Progenitor cell of endocrine pancreas (in vitro differentiated cells): ENCODE measurements at places on chromosomes 1 and 21.

- no peak overlapping the region for H3K4me3 ChIP-seq
- H3K4me1 ChIP-seq: no peaks in the 10 kb centered on the region
- H3K27me3 ChIP-seq: no peaks in the 10 kb centered on the region
- no peak overlapping the region for H3K27ac ChIP-seq
- H3K36me3 ChIP-seq: no peaks in the 10 kb centered on the region
These were observed 366.9 kb downstream of the DPYD start for GRCh38 chr1:97553971-97554370.

GRCh38 chr1:29259802-29260441 lies 23.6 kb downstream of the PTPRU start:
- peaks cover 6% of the 10 kb centered on the region for H3K27me3 ChIP-seq
- H3K4me3 ChIP-seq: peak overlapping the region; percentile 66
- no peak for DNase-seq
- H3K27ac ChIP-seq: no peak overlapping the region
- peaks cover 19% of the 10 kb centered on the region for H3K36me3 ChIP-seq

DNA sequence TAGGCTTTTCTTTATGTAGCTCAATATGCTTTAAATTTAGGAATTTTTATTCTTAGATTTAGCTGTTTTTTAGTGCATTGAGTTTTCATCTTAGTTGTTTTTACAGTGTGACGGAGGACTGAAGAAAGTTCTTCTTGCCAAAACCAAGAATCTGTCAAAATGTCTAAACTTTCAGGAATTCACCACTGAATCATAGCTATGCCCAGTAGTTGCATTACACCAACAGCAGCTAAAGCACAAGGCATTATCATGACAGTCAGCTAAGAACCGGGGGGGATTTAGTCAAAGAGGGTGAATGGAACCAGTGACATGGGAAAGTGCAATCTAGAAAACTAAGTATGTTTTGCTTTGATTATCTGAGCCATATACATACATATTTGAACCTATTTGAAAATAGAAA lies 6.5 kb upstream of the C1orf146 start:
- H3K27me3 ChIP-seq: no peaks in the 10 kb centered on the region
- no peak overlapping the region for H3K27ac ChIP-seq
- no peak overlapping the region for H3K4me3 ChIP-seq
- no peak for DNase-seq
- no peaks in the 10 kb centered on the region for H3K36me3 ChIP-seq
- H3K4me1 ChIP-seq: no peaks in the 10 kb centered on the region

- no peak overlapping the region for H3K4me3 ChIP-seq
- H3K36me3 ChIP-seq: no peaks in the 10 kb centered on the region
- no peak for DNase-seq
- H3K4me1 ChIP-seq: peaks cover 32% of the 10 kb centered on the region
These were observed 5.7 kb downstream of the BCAR3 start for GRCh38 chr1:93675931-93676330.

DNA sequence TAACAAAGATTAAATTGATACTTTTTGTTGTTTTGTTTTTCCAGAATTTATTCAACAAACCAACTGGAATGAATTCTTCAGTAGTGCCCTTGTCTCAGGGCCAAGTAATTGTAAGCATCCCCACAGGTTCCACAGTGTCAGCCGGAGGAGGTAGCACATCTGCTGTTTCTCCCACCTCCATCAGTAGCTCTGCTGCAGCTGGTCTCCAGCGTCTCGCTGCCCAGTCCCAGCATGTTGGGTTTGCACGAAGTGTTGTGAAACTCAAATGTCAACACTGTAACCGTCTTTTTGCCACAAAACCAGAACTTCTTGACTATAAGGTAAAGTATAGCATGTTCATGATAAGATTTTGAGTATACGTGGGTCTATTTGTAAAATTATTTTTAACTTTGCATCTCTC lies 118.5 kb downstream of the ZMYM4 start:
- H3K27me3 ChIP-seq: no peaks in the 10 kb centered on the region
- H3K4me3 ChIP-seq: no peak overlapping the region
- no peak for DNase-seq
- peak overlapping the region; percentile 35 for H3K27ac ChIP-seq
- H3K4me1 ChIP-seq: peaks cover 18% of the 10 kb centered on the region
- peaks cover 30% of the 10 kb centered on the region for H3K36me3 ChIP-seq

DNA sequence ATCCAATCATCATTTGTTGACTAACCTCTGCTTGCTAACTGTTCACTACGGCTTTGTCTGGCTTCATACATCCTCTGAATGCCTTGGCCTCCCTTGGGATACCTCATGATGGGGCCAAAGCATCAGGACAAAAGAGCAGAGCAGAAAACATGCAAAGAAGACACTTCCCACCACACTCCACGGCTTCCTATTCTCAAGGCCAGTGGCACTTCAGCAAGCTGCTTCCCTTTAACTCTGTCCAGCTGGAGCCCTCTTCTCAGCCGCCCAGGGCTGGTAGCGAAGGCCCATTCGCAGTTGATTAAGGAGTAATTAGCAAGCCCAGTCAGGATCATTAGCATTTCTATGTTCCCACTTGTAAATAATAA lies 224.3 kb upstream of the FGGY start:
- no peak for DNase-seq
- no peaks in the 10 kb centered on the region for H3K36me3 ChIP-seq
- peaks cover 17% of the 10 kb centered on the region for H3K4me1 ChIP-seq
- no peak overlapping the region for H3K27ac ChIP-seq
- H3K4me3 ChIP-seq: no peak overlapping the region
- H3K27me3 ChIP-seq: peaks cover 28% of the 10 kb centered on the region

GRCh38 chr1:63746129-63746864 lies 27.5 kb upstream of the ROR1 start:
- H3K4me1 ChIP-seq: peaks cover 10% of the 10 kb centered on the region
- no peak overlapping the region for H3K4me3 ChIP-seq
- no peak for DNase-seq
- H3K27ac ChIP-seq: peak overlapping the region; percentile 19
- H3K27me3 ChIP-seq: no peaks in the 10 kb centered on the region

GRCh38 chr1:150765296-150765976 lies at the start of gene CTSS:
TSS of gene CTSS (minus strand) at chr1:150765778. CDS start at chr1:150764763, 1,015 bp downstream.
- H3K27ac ChIP-seq: no peak within 1 kb of the TSS
- DNase-seq: no peak
- H3K36me3 ChIP-seq: peaks cover under 1% of the 10 kb centered on the region
- no peak within 1 kb of the TSS for H3K4me3 ChIP-seq
- H3K27me3 ChIP-seq: no peaks in the 10 kb centered on the region

GRCh38 chr1:230145505-230145899 lies 78.5 kb downstream of the GALNT2 start:
- no peaks in the 10 kb centered on the region for H3K36me3 ChIP-seq
- H3K27me3 ChIP-seq: no peaks in the 10 kb centered on the region
- DNase-seq: no peak
- no peak overlapping the region for H3K4me3 ChIP-seq

DNA sequence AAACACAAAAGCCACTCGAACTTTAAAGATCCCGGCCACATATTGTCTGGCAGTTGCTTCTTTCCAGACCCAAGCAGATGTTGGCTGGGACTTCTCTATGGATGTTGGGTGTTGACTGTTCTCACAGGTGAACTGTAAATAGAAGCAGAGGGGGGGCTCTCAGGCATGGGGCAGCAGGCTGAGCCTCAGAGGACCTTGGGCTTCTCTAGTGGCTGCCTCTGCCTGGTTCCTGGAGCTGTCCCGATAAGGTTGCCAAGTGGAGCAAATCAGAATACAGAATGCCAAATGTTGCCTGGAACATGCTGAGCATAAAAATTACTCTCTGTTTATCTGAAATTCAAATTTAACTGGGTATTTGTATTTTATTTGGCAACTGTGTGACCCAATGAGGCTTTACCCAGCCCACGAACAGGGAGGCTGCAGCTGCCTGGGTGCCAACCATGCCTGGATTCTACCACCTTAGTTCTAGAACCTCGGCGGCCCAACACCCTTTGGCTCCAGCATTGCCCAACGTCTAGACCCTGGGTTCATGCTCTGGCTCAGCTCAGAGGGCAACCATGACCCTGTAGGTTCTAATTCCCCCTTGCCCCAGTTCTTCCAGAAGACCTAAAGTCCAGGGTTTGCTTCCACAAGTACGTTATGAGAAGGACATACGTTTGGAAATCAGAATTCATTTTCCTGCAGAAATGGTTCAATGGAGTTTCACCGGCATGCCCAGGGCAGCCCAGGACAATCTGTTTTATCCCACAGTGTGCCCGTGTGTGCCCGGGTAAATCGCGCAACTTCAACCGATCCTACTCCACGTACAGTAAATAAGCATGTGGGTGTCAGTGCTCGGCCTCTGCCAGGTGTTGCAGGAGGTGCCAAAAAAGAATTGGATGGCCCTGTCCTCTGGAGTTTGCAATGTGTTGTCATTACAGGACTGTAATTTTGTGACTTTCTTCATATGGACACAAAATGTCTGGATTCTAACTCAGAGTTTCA lies 5.4 kb upstream of the SLC45A1 start:
- peak overlapping the region; percentile 56 for H3K27ac ChIP-seq
- no peak overlapping the region for H3K4me3 ChIP-seq
- H3K4me1 ChIP-seq: peaks cover 28% of the 10 kb centered on the region
- H3K36me3 ChIP-seq: no peaks in the 10 kb centered on the region
- peaks cover 21% of the 10 kb centered on the region for H3K27me3 ChIP-seq

GRCh38 chr21:39150877-39151276 lies 32.4 kb downstream of the PSMG1 start:
- H3K27me3 ChIP-seq: no peaks in the 10 kb centered on the region

GRCh38 chr1:45979074-45979777 lies 153.2 kb downstream of the PIK3R3 start:
- peaks cover 1% of the 10 kb centered on the region for H3K36me3 ChIP-seq
- no peaks in the 10 kb centered on the region for H3K27me3 ChIP-seq
- H3K27ac ChIP-seq: no peak overlapping the region
- peaks cover 3% of the 10 kb centered on the region for H3K4me1 ChIP-seq
- H3K4me3 ChIP-seq: no peak overlapping the region

- H3K27me3 ChIP-seq: peaks cover 5% of the 10 kb centered on the region
- H3K27ac ChIP-seq: no peak overlapping the region
- H3K4me3 ChIP-seq: no peak overlapping the region
- no peaks in the 10 kb centered on the region for H3K36me3 ChIP-seq
- H3K4me1 ChIP-seq: no peaks in the 10 kb centered on the region
These were observed 216.0 kb upstream of the PTGFR start for GRCh38 chr1:78274814-78275213.

DNA sequence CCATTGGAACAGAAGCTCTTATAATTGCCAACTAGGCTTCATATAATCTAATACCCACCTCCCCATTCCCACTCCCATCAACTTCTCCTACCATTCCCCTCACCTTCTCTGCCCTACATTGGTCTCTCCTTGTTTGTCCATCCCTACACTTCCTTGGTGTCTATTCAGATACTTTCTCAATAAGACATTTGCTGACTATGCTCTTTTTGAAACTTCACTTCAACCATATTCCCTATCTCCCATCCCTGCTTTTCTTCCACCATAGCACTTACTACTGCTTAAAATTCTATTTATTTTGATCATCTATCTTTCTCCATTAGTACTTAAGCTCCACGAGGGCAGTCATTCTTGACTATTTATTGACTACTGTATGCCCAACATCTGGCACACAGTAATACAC lies 40.4 kb downstream of the CD160 start:
- H3K36me3 ChIP-seq: peaks cover 39% of the 10 kb centered on the region
- no peak overlapping the region for H3K4me3 ChIP-seq
- no peak for DNase-seq
- H3K4me1 ChIP-seq: peaks cover under 1% of the 10 kb centered on the region
- H3K27ac ChIP-seq: no peak overlapping the region

DNA sequence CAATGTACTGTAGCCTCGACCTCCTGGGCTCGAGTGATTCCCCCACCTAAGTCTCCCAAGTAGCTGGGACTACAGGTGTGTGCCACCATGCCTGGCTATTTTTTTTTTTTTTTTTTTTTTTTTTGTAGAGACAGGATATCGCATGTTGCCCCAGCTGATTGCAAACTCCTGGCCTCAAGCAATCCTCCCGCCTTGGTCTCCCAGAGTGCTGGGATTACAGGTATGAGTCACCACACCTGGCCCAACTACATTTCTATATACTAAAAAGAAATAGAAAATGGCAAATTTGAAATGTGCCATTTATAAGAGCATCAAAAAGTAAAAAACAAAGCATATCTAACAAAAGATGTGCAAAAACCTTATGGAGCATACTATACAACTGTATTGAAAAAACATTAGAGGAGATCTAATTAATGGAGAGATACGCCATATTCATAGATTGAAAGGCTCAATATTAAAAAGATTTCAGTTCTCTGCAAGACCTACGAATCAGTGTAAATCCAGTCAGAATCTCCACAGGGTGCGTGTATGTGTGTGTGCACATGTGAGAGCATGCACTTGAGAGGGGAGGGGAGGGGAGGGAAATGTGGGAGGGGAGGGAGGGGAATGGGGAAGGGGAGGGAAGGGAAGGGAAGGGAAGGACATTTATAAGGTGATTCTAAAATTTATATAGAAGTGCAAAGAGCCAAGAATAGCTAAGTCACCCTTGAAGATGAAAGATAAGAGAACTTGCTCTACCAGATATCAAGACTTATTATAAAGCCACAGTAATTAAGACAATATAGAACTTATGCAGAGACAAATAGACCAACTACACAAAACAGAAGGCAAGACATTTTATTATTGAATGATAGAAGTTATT lies 15.5 kb upstream of the PADI4 start:
- no peak for DNase-seq
- no peaks in the 10 kb centered on the region for H3K4me1 ChIP-seq
- H3K27ac ChIP-seq: no peak overlapping the region
- H3K4me3 ChIP-seq: no peak overlapping the region

- H3K27me3 ChIP-seq: no peaks in the 10 kb centered on the region
These were observed 3.7 kb downstream of the TRIM46 start for GRCh38 chr1:155177192-155177917.

GRCh38 chr1:184080309-184080708 lies 28.8 kb downstream of the TSEN15 start:
- no peaks in the 10 kb centered on the region for H3K36me3 ChIP-seq
- no peaks in the 10 kb centered on the region for H3K4me1 ChIP-seq
- no peak for DNase-seq
- H3K4me3 ChIP-seq: no peak overlapping the region

DNA sequence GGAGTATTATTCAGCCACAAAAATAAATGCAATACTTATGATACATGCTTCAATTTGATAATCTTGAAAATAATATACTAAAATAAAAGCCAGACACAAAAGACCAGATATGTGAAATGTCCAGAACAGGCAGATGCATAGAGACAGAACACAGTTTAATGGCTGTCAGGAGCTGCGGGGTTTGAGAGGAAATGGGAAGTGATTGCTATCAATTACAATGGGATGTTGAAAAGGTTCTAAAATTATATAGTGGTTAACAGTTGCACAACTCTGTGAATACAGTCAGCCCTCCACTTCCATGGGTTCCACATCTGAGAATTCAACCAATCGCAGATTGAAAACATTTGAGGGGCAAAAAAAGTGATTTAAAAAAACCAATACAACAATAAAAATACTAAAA lies 54.0 kb downstream of the LTN1 start:
- H3K4me3 ChIP-seq: no peak overlapping the region
- no peak for DNase-seq
- H3K4me1 ChIP-seq: peaks cover 5% of the 10 kb centered on the region
- H3K27me3 ChIP-seq: no peaks in the 10 kb centered on the region

- H3K4me3 ChIP-seq: no peak overlapping the region
- H3K27ac ChIP-seq: no peak overlapping the region
- peaks cover 43% of the 10 kb centered on the region for H3K27me3 ChIP-seq
- peak; percentile 3 for DNase-seq
- no peaks in the 10 kb centered on the region for H3K36me3 ChIP-seq
These were observed 22.7 kb downstream of the CRYAA start for GRCh38 chr21:43191521-43191920.

- no peaks in the 10 kb centered on the region for H3K4me1 ChIP-seq
- DNase-seq: no peak
- H3K4me3 ChIP-seq: no peak overlapping the region
These were observed 89.2 kb downstream of the GPR88 start for GRCh38 chr1:100627054-100627716.

GRCh38 chr1:248906009-248906752 lies at the start of gene PGBD2:
TSS of gene PGBD2 (plus strand) at chr1:248906235. CDS start at chr1:248913863, 7,628 bp downstream.
- H3K27ac ChIP-seq: peak within 1 kb of the TSS; percentile 100
- H3K27me3 ChIP-seq: peaks cover 4% of the 10 kb centered on the region
- DNase-seq: peak; percentile 96
- peak within 1 kb of the TSS; percentile 92 for H3K4me3 ChIP-seq
- H3K4me1 ChIP-seq: peaks cover 28% of the 10 kb centered on the region
- peaks cover 12% of the 10 kb centered on the region for H3K36me3 ChIP-seq
